ENCODE measurements at places on chromosomes 1 and 21.

DNA sequence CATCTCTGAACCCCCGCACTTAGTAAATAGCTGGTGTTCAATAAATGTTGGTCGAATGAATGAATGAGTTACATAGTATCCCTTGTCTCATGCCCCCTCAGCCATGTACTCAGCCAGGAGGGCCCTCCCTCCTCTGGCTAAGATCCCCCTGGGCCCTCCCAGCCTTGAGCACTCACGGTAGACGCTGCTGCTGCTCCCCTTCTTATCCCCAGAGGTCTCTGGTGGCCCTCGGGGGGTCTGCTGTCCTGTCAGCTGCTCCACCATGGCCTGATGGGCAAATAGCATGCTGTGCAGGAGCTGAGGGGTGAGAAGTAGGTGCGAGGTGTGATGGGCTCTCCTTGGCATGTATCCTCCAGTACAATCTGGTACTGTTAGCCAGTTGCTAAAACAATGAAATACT, 1.9 kb downstream of the ETV3L start:
- DNase-seq, result no peak

DNA sequence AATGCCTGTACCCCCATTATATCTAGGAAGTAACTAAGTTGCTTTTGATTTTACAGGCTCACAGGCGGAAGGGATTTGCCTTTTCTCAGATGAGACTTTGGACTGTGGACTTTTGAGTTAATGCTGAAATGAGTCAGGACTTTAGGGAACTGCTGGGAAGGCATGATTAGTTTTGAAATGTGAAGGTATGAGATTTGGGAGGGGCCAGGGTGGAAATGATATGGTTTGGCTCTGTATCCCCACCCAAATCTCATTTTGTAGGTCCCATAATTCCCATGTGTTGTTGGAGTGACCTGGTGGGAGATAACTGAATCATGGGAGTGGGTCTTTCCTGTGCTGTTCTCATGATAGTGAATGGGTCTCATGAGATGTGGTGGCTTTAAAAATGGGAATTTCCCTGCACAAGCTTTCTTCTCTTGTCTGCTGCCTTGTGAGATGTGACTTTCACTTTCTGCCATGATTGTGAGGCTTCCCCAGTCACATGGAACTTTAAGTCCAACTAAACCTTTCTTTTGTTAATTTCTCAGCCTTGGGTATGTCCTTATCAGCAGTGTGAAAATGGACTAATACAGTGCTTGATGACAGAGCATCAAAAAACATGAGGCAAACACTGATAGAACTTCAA, 1119.5 kb downstream of the PLA2G4A start:
- no peak for DNase-seq

GRCh38 chr1:119964673-119965363, 68.5 kb upstream of the ADAM30 start:
- no peak for DNase-seq

- DNase-seq, result no peak
Measured at GRCh38 chr1:160797861-160798273, 1.9 kb downstream of the LY9 start.

Measured in M059J (cell line).